ENCODE measurements at places on chromosomes 2 and 18.

DNA sequence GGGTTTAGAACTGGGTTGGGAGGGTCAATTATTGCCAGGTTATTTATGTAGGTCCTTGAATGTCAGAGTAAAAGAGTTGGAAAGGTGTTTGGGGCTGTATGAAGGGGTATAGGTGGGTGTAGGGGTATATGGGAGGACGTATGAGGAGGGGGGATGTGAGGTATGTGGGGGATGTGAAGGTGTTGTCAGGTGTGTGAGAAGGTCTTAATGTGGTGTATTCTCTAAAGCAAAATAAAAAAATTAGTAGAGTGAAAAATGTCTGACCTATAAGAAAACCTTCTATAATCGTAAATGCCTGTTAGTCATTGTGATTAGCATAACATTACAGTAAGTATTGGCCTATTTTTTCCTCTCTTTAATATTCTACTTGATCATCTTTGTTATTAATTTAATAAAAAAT, 25.1 kb downstream of the ACVR2A start:
- DNase-seq = no peak

DNA sequence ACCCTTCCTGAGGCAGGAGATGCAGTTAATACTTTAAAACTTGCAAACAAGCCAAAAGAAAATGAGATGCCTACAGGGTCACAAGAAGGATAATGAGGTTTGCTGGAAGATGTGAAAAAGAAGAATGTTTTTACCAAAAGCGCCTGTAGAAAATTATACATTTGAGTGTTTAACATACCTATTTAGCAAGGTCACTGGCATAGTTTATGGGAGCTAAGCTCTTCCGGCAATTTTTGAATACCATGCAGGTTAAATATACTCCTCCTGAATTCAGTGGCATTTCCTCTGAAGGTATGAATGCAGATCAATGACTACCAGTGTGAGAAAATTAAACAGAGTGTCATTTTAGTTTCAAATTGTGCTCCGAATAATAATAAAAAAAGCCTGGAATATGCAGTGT, 21.2 kb upstream of the MAP3K20 start:
- no peak for DNase-seq

- no peak for DNase-seq
These were observed 251.5 kb upstream of the MEX3C start for GRCh38 chr18:51448949-51449348.

GRCh38 chr2:179938026-179938425, 69.1 kb downstream of the CWC22 start:
- DNase-seq = no peak

DNA sequence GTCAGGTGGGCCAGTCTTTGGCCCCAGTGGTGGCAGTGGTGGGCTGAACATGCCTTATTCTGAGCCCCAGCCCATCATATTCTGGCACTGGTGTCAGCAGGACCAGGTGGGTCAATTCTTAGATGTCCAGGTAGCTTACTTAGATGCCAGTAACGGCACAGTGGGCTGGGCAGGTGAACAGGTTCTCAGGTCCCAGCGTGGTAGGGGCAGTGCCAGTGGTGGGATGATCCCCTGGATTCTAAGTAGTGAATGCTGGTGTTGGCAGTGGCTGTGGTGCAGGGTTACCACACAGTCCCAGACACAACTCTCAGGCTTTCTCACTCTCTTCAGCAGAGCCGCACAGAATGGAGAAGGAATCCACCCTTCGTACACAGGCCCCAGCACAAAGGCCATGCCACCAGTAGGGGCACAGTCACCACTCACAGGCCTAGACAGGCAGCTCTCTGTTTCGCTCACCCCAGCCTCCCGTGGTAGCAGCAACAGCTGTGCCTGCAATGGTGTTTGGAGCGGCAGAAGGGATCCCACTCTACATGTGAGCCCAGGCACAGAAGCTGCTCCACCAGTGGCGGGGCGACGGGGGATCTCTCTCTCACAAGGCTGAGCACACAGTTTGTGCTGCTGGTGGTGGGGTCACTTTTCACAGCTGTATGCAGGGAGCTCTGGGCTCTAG, 97.3 kb downstream of the ANKRD12 start:
- no peak for DNase-seq

DNA sequence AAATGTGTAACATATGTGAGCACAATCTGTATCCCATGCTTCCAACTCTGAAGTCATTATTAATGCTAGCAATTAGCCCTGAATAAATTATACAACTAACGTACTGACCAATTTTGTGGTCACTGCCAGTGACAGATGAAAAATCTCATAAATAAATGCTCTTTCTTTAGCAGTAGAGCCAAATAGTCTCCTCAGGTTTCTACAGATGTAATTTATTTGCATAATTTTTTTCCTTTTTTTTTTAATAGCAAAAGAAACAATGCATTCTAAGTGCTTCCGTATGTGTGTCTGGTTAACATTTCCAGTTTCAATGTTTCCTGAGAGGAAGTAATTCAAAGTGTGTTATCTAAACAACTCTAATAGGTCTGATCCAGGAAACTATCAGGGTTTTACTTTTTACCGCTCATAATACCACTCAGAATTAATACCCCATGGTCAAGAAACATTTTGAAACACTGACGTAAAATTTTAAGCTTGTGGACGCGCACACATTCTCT, 108.4 kb downstream of the MEP1B start:
- DNase-seq = peak; percentile 75

- no peak for DNase-seq
These were observed 376.1 kb downstream of the XIRP2 start for GRCh38 chr2:167264380-167264779.

GRCh38 chr18:10687161-10687925, 161.5 kb downstream of the NAPG start:
- no peak for DNase-seq

DNA sequence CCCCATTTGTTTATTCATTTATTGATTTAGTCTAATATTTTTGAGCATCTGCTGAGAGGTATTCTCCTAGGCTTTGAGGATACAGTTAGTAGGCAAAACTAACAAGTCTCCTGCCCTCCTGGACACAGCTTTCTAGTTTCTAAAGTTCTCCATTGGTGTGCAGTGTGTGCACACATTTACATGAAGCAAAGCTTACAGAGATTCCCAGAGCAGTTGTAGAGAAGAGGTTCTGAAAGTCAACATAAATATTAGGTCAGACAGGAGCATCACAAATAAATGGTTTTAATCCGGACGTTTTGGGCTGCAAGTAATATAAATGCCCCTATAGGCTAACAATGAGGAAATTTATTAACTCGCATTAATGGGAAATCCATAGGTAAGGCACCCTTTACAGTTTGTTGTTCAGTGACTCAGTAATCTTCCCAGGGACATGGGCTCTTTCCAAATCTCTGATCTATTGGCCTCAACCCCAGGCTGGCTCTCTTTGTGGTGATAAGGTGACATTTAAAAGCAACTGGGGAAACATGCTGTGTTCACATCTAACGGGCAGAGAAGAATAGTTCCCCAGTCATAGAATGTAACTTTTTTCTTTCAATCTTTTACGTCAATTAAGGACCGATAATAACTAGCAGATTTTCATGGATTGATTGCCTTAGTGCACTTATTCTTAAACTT, 407.2 kb downstream of the PTPRM start:
- no peak for DNase-seq

- no peak for DNase-seq
These were observed 68.9 kb downstream of the TMEM18 start for GRCh38 chr2:608297-608696.

DNA sequence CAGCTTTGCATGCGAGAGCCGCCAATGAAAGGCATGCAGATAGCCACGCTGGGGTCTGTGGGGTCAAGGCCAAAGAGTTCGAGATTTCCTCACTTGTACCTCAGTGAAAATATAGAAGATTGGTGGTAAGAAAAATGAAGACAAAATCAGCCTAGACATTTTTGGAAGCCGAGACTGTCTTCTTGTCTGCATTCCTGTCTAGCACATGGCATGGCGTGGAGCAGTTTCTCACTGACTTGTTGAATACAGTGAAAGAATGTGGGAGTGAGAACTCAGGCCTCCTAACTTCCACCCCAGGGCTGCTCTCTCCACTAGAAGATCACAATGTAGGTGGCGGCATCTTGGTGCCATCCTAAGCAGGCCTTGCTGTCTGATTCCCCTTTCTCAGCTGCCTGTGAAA, 740.8 kb upstream of the HS6ST1 start:
- no peak for DNase-seq

DNA sequence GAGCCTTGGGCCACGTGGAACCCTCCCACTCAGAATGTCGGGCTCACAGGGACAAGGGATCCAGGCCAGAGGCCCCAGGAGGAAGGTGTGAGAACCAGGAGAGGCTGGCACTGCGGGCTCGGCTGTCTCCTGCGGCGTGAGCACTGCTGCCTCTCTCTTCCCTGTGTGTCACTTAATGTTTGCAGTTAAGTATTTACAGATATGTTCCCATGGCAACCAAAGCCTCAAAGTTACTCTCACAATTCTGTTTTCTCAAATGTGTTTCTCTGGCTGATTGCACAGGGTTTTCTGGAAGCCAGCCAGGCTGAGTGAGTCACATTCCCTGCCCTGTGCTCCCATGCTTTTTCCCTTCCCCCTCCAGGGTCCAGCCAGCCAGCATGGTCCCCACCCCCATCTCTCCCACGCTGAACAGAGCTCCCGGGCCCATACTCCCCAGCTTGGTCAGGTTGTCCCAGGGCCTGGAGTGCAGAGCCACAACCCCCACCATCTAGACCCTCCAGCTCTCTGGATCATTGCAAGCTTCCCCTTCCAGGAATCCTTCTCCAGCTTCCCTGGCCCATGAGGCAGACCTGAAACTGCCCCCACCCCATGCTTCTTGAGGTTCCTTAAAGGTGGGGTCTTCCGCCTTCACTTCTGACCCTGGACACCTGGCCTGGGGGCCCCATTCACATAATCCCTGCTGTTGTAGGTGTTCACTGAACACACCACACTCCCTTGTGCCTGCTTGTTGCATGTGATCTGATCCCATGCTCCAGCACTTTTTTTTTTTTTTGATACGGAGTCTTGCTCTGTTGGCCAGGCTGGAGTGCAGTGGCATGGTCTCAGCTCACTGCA, 265.9 kb downstream of the CELF4 start:
- DNase-seq = peak; percentile 99

DNA sequence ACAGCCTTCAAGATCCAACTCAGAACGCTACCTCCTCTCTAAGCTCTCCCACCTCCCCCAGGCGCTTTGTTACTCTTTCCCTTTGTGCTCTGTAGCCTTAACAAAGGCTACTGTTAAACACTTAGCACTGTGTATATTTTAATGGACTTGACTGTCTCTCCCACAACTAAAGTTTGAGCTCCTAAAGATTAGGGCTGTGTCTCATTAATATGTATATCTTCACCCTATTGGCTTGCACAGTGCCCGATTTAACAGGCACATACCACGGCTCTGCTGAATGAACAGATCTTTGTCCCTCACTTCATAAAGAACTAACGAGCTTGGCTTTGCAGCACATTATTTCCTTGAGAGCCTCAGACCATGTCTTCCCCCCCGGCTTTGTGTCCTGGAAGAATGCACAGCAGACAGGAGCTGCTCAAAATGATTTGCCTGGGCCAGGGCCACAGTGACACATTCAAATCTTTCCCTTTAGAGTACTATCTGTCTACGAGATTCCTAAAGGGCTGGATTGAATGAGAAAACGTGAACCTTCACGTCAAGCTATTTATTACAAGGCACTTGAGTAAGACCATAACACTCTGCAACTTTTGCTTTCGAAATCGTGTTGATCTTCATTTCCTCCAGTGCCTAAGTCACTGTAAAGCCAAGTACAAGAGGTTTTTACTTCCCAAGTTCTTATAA, 22.1 kb downstream of the ABHD3 start:
- no peak for DNase-seq

- no peak for DNase-seq
These were observed 1.1 kb downstream of the PTH2R start for GRCh38 chr2:208407667-208408066.

GRCh38 chr2:191217580-191217979, 27.6 kb upstream of the MYO1B start:
- no peak for DNase-seq

GRCh38 chr2:67246791-67247190, 150.3 kb upstream of the ETAA1 start:
- DNase-seq = no peak

DNA sequence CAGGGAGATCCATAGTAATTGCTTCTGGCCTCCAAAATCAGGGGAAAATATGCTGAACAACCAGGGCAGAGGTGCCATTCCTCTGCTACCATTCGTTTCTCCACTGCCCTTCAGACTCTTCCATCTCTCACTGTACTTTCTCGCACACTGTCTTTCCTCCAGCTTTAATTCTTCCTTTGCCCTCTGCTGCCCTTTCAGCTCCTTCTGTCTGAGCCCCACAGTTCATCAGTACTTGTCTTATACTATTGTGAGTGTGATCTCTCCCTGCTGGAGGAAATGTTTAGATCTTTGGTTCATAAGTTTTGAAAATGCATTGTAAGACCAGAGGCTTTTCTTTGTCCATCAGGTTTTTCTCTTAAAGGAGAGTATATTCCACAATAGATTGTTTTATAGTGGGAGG, 184.9 kb upstream of the DTNA start:
- no peak for DNase-seq

GRCh38 chr2:148971547-148971946, 67.0 kb upstream of the LYPD6B start:
- no peak for DNase-seq

GRCh38 chr2:129828792-129829191, 150.7 kb upstream of the RAB6C start:
- DNase-seq = no peak

DNA sequence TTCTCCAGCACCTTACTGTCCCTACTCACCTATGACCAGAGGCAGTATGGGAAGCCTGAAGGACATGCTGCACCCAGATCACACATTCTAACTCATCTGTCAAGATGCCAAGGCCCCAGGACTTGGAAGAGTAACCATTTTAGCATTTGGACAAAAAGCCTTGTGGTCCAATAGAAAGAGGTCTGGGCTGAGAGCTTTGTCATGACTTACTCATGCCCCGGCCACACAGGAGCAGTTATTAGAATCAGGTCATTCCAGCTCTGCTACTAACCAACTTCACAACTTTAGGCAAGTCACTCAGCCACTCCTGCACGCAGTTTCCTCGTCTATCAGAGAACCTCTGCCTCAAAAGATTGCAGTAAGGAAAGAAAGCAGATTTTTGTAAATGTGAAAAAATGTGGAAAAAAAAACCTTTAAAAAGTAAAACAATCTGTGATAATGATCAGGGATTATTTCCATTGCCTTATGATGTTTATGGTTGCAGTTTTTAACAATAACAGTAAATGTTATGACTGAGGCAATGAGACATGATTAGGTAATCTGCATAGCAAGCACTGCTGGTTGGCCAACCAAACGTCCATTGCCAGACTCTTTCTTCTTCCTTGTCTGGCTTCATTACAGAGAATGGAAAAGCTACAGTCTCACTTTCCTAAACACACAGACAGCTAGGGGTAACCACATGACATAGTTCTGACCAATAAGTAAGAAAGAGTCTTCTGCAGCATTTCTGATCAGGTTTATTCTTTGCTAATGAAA, 255.4 kb upstream of the CHAC2 start:
- DNase-seq = no peak

DNA sequence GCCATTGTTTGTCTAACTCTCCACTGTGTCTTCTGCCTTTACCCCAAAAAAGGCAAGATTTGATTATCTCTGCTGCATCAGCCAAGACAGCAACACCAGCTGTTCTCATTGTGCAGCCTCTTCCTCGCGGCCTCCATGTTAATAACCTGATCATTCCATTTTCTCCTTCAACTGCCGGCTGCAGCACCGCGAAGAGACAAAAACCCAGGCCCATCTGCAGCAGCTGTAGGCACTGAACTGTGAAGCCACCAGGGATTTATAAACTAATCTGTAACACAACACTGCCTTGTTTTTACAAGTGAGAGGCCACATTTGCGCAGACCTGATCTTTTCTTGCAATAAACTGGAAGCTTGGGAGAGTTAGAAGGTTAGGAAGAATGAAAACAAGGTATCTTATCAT, 147.8 kb downstream of the SATB2 start:
- no peak for DNase-seq

- DNase-seq = no peak
These were observed 46.1 kb downstream of the EDAR start for GRCh38 chr2:108942888-108943287.

Measured in HFF-Myc (cell line).